ENCODE measurements at places on chromosomes 13 and 19.

DNA sequence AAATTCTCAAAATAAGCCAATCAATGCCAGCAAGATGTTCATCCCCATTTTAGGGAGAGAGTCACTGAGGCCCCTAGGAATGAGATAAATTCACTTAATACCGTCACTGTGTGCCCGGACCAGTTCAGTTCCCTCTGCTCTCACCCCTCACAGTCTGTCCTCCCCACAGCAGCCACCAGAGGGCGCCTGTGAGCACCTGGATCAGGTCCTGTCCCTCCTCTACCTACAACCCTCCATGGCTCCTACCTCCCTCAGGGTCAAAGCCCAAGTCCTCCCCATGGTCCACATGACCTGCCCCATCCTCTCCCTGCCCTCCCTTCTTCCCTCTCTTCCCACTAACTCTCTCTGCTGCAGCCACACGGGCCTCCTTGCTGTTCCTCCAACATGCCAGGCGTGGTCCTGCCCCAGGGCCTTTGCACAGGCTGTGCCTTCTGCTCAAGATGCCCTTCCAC is 42.0 kb upstream of the NFIC start:
- no peak for DNase-seq
- H3K36me3 ChIP-seq: no peaks in the 10 kb centered on the region
- no peaks in the 10 kb centered on the region for H3K4me1 ChIP-seq
- no peak overlapping the region for H3K4me3 ChIP-seq
- no peak overlapping the region for H3K27ac ChIP-seq

- no peak overlapping the region for H3K4me3 ChIP-seq
- H3K36me3 ChIP-seq: no peaks in the 10 kb centered on the region
- no peaks in the 10 kb centered on the region for H3K27me3 ChIP-seq
- no peak for DNase-seq
Observed at GRCh38 chr13:26198116-26198515, 24.0 kb downstream of the RNF6 start.

- DNase-seq: peak; percentile 67
- no peaks in the 10 kb centered on the region for H3K27me3 ChIP-seq
- H3K27ac ChIP-seq: peak overlapping the region; percentile 78
- peaks cover 12% of the 10 kb centered on the region for H3K4me1 ChIP-seq
Observed at GRCh38 chr13:75299913-75300862, 181.8 kb downstream of the TBC1D4 start.

- H3K27me3 ChIP-seq: no peaks in the 10 kb centered on the region
- peak overlapping the region; percentile 97 for H3K27ac ChIP-seq
- DNase-seq: peak; percentile 66
- peaks cover 20% of the 10 kb centered on the region for H3K4me1 ChIP-seq
- no peaks in the 10 kb centered on the region for H3K36me3 ChIP-seq
- peak overlapping the region; percentile 78 for H3K4me3 ChIP-seq
Observed at GRCh38 chr13:32316028-32316339, 676 bp downstream of the BRCA2 start.

DNA sequence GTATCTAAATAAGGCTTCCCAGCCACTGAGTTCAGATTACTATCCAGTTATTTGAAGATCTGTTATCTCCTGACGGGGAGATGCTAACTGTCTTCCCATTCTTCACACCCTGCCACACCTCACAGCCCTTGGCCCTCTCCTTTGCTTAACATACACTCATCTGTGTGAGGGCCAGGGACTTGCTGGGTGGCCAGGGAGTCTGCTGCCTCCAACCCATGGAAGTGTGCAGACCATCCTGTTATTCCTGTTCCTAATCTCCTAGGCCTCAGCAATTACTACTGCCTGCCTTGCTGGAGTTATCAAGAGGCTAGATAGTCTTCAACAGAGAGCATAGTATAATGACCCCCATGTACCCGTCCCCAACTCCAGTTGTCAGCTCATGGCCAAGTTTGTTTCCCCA is 36.2 kb upstream of the GTF3A start:
- no peak overlapping the region for H3K27ac ChIP-seq
- no peaks in the 10 kb centered on the region for H3K36me3 ChIP-seq
- no peak overlapping the region for H3K4me3 ChIP-seq
- no peaks in the 10 kb centered on the region for H3K4me1 ChIP-seq
- H3K27me3 ChIP-seq: no peaks in the 10 kb centered on the region
- no peak for DNase-seq

DNA sequence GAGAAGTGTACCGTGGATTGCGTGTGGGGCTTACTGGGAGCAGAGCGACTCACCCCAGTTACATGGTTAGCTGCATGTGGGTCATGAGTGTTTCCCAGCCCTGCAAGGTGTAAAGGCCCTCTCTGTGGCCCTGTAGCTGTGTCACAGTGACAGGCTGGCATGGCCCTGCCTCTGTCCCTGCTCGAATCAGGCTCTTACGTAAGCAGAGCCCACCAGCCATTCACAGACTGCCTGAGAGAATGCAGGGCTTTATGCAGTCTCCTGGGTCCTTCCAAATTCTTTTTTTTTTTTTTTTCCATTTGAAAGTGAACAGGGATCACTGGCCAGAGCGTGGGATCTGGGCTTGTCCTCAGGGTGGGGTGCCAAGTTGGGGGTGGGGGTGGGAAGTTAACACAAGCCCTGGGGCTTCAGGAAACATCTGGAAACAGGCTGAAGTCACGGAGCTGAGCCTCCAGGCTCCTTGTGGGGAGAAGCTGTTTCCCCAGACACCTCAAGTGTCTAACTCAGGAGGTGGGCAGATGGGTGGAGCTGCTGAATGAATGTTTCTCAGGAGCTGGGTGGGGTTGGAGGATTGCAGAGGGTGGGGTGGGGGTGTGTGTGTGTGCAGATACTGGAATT is 13.4 kb downstream of the TECR start:
- no peaks in the 10 kb centered on the region for H3K27me3 ChIP-seq
- DNase-seq: no peak
- H3K4me3 ChIP-seq: no peak overlapping the region
- no peak overlapping the region for H3K27ac ChIP-seq
- no peaks in the 10 kb centered on the region for H3K4me1 ChIP-seq

DNA sequence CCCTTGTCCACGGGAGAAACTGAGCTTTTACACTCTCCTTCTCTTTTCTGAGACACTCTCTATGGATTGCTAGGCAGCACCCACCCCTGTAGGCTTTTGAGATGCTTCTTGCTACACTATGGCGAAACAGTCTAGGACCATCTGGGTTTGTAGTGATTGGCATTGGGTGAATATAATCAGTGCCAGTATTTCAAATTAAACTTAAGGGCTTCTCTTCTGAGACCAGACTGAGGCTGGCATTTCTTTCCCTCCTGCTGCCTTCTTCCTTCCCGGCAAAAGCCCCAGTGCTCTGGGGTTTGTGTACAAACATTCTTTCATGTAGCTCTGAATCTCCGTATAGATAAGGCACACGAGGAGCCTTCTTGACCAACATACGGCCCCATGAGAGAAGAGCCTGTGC is 276.7 kb downstream of the SLC7A1 start:
- H3K36me3 ChIP-seq: no peaks in the 10 kb centered on the region
- H3K4me1 ChIP-seq: no peaks in the 10 kb centered on the region
- H3K4me3 ChIP-seq: no peak overlapping the region
- no peak for DNase-seq
- no peaks in the 10 kb centered on the region for H3K27me3 ChIP-seq

DNA sequence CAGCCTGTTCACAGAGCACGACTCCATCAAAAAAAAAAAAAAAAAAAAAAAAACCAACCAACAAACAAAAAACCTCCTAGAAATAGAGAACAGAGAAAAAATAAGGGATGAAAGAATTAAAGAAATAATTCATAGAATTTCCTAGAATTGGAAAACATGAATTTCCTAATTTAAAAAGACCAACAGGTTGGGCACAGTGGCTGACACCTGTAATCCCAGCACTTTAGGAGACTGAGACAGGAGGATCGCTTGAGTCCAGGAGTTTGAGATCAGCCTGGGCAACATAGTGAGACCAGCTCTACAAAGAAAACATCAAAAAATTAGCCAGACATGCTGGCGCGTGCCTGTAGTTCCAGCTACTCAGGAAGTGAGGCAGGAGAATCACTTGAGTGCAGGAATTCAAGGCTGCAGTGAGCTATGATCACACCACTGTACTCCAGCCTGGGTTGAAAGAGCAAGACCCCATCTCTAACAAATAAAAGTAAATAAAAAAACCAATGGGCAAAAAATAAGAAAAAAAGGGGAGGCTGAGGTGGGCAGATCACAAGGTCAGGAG is 6.5 kb downstream of the SPART start:
- no peaks in the 10 kb centered on the region for H3K4me1 ChIP-seq
- no peak for DNase-seq

DNA sequence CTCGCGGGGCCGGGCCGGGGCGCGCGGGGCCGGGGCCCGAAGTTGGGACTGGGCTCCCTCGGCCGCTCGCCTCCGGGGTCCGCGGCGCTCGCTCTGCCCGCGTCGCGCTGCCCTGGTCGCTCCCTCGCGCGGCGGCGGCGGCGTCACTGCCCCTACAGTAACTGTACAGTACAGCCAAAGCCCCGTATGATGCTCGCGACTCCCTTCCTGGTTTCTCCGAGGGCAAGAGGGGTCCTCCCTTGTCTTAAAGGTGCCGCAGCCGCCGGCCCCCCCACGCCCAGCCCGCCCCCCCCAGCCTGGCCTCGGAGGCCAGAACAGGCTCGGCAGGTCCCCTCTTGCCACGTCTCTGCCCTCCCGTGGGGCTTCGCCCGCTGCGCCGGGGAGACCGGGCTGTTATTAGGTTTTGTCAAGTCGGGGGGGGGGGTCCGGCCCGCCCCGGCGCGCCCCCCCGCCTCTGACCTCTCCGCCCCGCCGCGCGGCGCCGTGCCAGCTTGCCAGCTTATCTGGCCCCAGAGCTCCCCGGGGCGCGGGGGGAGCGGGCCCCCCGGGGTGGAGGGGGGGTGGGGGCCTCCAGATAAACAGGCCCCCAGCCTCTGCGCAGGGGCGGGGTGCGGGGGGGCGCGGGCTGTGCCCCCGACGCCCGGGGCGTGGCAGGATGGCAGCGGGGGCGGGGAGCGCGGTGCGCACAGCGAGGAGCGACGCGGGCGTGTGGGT is at the start of gene ZBTB7A:
ZBTB7A (minus strand) TSS at position 218 of the 714 bp plus-strand sequence. CDS start 11,667 bp downstream, outside the sequence.
- H3K27ac ChIP-seq: peak within 1 kb of the TSS; percentile 55
- H3K36me3 ChIP-seq: peaks cover 5% of the 10 kb centered on the region
- no peak for DNase-seq
- peaks cover 12% of the 10 kb centered on the region for H3K4me1 ChIP-seq

DNA sequence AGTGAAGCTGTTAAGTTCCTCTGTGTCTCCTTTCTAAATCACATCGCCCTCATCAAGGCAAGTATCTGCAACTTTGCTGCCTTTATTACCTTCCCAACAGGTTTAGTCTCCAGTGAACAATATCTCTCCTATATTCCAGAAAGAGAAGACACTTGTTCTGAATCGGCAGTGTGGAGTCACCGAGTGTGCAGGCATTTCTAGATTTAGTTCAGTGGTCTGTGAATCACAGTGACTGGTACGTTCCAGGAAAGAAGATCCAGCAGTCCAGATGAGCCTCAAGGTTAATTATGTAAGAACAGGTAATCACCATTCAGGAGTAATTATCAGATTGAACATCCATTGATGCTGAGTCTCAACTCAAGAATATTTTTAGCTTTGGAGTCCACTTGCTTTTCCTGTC is 497.0 kb downstream of the FOXO1 start:
- H3K36me3 ChIP-seq: no peaks in the 10 kb centered on the region
- no peak overlapping the region for H3K27ac ChIP-seq
- no peaks in the 10 kb centered on the region for H3K4me1 ChIP-seq
- H3K4me3 ChIP-seq: no peak overlapping the region

DNA sequence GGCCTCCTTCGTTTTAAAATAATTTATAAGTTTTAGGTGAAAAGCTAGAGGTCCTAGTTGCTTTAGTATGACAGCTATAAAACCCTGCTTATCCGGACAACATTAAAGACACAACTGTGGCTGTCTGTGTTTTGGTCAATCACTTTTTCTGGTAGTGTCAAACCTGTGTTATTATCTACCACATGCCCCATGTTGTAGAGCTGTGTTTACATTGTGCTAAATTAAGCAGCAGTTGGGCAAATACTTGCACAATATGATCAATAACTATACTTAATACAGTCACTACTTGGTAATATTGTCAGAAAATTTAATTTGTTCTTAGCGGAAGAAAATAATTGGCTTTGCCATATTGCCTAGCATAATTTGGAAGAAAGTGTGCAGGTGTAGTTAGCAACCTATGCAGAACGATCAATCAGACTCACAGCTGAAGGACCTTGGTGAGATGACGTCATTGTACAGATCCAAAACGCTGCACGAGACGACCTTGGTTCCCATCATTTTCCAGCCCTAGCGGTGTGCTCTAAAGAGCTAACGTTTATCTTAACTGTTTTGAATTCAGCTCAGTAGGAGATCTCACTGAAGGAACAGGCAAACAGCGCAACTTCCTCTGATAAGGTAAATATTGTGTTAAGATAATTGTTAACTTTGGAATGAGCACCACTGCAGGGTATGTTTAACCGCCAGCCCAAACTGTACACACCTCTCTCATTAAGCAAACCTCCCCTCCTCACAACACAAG is 476.6 kb downstream of the IRS2 start:
- no peak overlapping the region for H3K4me3 ChIP-seq
- H3K27ac ChIP-seq: no peak overlapping the region
- H3K27me3 ChIP-seq: no peaks in the 10 kb centered on the region
- no peaks in the 10 kb centered on the region for H3K36me3 ChIP-seq
- no peaks in the 10 kb centered on the region for H3K4me1 ChIP-seq

DNA sequence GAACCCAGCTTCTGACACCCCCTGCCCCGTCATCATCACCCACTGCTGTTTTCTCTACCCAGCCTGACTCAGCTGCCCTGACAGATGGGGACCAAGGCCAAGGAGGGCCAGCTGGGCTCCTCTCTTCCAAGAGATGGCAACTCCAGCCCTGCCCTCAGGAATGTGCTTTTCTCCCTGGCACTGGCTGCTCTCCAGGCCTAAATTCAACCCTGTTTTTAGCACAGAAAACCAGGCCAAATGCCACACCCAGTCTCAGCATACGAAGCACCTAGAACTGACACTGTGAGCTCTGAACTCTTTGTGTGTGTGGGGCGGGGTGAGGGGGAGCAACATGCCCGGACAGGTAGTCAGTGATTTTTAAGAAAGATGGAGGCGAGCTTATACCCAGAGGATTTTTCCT is 23.4 kb upstream of the IGFL1 start:
- no peak overlapping the region for H3K27ac ChIP-seq
- no peaks in the 10 kb centered on the region for H3K36me3 ChIP-seq
- no peaks in the 10 kb centered on the region for H3K4me1 ChIP-seq
- H3K4me3 ChIP-seq: no peak overlapping the region
- no peaks in the 10 kb centered on the region for H3K27me3 ChIP-seq

GRCh38 chr19:4096049-4096892 is 27.7 kb downstream of the MAP2K2 start:
- no peak overlapping the region for H3K27ac ChIP-seq
- no peaks in the 10 kb centered on the region for H3K27me3 ChIP-seq
- DNase-seq: no peak

DNA sequence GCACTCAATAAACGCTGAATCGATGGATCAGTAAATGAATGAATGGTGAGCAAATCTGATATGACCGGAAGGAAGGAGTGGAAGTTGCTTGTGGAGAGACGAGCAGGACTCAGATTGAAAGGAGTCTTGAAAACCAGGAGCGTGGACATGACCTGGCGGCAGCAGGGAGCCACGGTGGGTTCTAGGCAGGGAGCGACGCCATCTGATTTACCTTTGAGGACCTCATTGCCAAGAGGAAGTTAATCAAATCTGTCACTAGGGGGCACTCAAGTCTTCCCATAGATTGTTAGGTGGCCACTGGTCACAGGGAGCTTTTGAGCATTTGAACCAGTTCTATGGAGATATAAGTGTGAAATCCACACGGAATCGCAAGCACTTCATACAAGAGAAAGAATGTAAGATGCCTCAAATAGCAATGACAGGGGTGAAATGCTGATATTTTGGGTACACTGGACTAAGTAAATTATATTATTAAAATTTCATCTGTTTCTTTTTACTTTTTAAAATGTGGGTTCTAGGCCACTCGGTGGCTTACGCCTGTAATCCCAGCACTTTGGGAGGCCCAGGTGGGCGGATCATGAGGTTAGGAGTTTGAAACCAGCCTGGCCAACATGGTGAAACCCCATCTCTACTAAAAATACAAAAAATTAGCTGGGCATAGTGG is 9.2 kb upstream of the FBN3 start:
- DNase-seq: peak; percentile 57
- H3K27me3 ChIP-seq: no peaks in the 10 kb centered on the region
- no peak overlapping the region for H3K27ac ChIP-seq
- H3K4me3 ChIP-seq: no peak overlapping the region
